Activated CD8-positive, alpha-beta memory T cell treated with anti-CD3 and anti-CD28 coated beads for 24 hours (primary cell): ENCODE measurements at places on chromosomes 11 and 22.

- DNase-seq, result no peak
Measured at GRCh38 chr11:46263120-46263519, 14.3 kb upstream of the CREB3L1 start.

DNA sequence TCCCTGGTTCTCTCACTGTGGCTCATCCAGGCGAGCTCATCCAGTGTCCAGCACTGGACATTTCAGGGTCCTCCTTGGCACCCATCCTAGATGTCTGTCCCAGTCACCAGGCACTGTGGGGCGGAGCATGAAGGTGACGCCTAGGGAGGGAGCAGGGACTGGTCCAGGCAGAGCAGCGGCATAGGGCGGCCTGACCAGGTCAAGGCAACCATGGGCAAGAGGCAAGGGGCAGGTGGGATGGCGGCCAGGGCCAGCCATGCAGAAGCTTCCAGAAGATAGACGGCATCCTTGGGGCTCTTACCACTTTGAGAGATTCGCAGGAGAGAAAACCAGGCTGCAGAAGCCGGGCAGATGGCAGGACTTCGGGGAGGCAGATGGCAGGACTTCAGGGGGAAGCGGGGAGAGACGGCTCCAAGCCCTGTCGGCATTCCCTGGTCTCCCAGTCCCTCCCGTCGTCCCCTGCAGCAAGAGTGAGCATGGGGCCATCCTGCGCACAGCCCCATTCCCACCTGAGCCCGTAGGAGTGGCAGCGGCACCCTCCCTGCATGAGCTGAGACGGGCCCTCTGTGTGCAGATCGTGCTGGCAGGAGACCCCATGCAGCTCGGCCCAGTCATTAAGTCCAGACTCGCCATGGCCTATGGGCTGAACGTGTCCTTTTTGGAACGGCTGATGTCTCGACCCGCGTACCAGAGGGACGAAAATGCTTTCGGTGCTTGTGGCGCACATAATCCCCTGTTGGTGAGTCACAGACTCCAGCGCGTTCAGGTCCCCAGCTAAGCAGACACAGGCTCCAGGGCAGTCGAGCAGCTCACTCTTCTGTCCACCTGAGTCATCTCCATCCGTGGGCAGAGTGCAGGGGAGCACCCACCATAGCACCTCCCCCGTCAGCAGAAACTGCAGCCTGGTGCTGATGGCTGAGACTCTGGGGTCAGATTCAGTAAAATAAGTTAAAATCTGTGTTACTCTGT, 20.1 kb upstream of the PANX2 start:
- DNase-seq, result no peak

DNA sequence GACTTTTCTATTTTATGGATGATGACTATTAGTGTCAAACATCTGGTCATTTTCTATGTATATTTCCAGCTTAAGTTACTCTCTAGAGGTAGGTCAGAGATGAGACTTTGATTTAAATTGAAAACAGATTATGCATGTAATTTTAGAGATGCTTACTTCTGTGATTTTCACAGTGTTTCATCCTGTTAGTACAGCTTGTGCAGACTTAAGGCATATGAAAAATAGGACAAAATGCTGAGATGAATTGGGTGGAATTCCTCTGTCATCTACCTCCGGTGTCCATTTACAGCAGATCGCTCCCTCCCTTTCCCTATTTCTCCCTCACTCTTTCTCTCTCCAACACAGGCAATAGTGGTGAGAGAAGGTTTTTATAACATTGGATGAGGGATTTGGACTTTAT, 14.1 kb downstream of the JAM3 start:
- no peak for DNase-seq

DNA sequence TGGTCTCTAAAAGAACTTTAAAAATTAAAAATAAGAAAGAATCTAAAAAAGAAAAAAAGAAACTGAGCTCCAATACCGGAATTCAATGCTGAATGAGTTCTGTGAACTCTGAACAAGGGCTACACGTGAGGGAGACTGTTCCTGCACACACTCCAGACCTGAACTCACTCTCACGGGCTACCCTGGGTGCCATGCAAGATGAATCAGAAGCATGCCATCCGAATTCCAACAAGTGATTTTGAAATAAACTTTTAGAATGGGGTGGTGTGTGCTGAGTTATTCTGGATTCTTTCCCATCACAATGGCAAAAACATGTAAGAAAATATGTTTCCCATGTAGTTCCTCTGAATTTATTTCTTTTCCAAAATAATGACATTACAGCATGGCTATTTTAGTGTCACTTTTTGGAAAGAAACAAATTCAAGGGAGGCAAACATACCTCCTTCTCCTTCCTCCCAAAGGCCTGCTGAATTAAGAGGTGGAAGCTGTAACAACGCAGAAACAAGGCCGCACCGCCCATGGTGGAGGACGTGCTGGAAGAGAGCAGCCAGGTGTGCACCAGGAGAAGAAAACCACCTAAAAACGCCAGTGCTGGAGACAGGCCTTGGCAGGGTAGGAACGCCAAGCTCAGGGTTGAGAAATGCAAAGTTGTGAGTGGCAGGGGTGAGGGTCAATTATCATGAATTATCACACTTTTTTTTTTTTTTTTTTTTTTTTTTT, 63.2 kb upstream of the ARFGAP3 start:
- DNase-seq, result no peak

DNA sequence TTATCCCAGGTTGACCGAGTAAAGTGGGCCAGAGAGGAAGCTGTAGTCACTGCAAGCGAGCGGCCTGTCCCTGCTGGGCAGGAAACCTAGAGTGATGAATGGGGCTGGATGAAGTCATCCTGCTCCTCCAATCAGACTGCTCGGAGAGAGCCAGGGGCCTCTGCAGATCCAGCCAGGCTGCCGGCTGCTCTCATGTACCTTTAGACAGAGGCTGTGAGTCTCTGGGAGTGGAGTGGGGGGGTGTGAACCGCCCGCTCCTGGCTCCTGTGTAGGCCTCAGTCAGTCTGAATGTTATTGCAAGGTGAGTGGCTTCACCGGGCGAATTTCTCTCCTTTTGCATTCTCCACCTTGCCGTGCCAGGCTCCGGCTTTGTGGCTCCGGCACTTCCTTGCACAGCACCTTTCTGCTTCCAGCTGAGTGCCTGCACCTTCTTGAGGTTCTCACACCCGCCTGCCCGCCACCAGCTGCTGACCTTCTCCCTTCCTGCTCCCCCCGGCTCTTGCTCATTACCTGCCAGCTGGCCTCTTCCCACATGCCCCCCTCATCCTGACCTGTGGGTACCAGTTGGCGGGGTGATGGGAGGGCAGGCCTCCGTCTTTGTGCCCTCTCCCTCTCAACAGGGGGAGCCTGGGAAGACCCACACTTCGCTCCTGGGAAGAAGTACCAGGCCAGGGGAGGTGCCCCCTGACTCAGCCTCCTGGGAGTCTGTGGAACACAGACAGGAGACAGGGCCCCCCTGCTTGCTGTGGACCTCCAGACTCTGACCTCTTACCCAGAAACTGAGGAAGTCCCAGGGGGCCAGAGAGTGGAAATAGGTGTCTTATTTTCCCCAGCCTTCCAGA, 79.9 kb downstream of the GRAMD1B start:
- no peak for DNase-seq

GRCh38 chr11:116394022-116394421, 378.8 kb downstream of the BUD13 start:
- DNase-seq, result no peak
